ENCODE measurements at places on chromosomes 2 and 18.

DNA sequence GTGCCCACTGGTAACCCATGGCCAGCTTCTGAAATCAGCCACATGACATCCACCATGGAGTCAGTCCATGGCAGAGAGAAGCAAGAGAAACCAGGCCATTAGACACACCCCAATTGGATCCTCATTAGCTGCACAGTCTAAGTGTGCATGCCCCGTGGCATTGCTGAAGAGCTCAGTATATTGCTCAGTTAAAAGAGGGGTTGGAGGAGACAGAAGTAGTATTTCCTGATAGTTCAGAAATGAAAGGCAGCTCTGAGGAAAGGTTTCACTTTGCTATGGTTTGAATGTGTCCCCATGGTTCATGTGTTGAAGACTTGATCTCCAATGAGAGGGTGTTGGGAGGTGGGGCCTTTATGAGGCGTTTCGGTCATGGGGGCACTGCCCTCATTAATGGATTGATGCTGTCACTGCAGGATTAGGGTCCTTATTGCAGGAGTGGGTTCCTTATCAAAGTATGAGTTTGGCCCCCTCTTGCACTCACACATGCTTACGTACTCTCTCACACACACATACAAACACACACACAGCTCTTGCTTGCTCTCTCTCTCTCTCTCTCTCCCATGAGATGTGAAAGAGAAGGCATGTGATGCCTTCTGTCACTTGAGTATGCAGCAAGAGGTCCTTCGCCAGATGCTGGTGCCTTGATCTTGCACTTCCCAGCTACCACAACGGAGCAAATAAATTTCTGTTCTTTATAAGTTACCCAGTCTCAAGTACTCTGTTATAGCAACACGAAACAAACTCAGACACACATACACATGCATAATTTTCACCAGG is 58.0 kb downstream of the TMEM163 start:
- no peak for DNase-seq

DNA sequence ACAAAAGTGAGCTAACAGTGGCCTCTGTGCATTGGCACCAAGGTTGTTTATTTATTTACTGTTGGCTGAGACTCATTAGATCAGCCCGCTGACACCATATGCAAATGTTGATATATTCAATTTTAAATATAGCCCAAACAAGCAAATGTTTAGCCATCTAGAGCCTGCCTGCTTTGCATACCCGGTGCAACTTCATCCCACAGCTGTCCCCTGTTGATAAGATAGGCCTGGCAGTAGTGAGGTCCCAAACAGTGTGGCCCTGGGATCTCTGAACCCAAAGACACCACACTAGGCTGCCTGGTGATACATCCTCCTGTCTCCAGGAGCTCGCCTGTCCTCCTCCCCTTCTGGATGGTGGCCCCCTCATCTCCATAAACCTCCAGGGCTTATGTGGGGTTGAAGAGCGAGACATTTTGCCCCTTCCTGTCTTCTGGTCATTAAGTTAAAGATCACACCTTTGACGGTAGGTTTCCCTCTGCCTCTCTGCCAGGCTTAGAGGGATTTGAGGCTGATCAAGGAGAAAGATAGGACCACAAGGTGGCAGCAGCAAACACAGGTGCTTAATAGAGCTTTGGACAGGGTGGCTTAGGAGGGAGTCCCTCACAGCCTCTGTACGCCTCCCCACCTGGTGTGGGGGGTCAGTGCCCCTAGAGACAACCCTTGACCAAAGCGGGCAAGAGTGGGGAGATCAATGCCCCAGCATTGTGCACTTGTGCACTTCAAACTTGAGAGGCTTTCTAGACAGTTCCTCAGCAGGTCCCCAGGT is 23.7 kb upstream of the MYO5B start:
- DNase-seq, result no peak

DNA sequence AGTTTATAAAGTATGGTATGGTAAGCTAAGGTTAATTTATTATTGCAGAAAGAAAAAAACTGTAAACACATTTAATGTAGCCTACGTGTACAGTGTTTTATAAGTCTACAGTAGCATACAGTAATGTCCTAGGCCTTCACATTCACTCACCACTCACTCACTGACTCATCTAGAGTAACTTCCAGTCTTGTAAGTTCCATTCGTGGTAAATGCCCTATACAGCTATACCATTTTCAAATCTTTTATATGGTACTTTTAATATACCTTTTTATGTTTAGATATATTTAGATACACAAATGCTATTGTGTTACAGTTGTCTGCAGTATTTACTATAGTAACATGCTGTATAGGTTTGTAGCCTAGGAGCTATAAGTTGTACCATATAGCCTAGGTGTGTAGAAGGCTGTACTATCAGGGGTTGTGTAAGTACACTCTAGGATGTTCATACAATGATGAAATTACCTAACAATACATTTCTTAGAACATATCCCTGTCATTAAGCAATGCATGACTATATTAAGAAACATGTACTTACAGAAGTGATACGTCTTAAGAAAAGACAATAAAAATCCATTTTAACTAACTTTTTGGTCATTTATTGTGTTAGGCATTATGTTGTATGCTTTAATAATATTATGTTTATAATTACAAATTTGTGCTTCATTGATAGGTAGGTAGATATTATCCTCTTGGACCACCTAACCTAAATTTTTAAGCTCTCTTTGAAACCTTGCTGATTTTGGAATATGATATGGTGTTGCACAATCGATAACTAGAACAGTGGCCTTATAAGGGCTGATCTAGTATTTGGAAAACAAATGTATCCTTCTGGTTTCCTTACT is 51.9 kb downstream of the VRK2 start:
- DNase-seq, result no peak

- no peak for DNase-seq
Measured at GRCh38 chr18:8424481-8424880, 184.8 kb upstream of the RAB12 start.

DNA sequence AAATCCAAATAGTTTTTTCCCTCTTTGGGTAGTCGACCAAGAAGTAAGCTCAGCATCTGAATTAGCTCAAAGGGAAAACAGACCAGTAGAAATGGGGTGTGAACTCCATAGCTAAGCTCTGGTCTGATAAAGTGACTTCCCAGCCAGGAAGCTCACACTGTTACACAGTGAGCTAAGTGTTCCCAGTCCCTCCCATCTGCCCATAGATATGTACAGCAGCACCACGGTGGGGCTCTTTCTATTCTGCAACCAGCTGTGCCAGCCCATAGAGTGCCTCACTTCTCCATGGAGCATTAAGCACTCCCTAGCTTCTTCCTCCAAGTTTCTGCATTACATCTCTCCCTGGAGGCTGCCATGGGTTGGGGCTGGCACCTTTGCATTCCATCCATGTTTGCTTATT is 27.6 kb upstream of the NEMP2 start:
- no peak for DNase-seq

DNA sequence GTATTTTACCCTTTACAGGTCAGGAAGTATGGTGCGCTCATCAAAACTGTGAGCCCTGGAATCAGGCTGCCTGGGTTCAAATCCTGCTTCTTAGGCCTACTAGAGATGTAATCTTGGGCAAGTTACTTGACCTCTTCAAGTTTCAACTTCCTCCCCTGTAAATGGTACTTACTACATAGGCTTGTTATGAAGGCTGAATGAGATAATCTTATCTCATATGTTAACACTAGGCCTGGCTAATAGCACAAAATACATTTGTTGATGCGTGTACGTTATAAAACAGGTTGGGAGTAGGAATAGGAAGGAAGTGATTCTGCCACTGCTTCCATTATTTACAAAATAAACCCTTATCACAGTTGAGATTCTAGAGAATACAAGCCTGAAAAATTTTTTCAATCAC is 1.7 kb upstream of the RFTN2 start:
- DNase-seq, result no peak

GRCh38 chr18:45110577-45111501 is 430.2 kb downstream of the SETBP1 start:
- DNase-seq, result no peak

- no peak for DNase-seq
Measured at GRCh38 chr2:196891136-196891535, 35.4 kb downstream of the PGAP1 start.

- DNase-seq, result no peak
Measured at GRCh38 chr2:121398853-121399252, 113.9 kb upstream of the TFCP2L1 start.

DNA sequence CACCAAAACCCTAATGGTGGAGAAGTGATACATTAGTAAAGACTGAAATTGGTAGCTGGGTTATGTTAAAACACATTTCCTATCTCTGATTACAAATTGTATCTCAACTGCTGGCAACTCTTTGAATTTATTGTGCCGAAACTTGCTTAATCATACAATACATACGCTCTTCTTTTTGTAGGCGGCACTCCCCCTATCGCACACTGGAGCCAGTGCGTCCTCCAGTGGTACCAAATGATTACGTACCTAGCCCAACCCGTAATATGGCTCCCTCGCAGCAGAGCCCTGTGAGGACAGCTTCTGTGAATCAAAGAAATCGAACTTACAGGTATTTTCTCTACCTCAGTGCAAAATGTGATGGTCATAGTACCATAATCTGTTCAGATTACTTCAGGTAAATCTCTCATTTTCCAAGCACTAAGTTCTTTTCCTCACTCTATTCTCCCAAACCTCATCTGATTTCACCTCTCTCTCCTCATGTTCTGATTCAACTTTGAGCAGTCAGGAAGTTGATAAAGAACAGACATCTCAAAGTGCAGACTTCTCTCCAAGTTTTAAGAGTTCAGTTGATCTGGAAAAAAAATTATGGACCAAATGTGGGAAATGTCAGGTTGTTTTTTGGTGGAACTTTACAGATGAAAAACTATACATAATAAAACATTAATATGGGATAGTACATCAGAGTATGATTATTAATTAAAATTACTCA is 66.5 kb downstream of the ABI2 start:
- no peak for DNase-seq

GRCh38 chr2:100070078-100070477 is 72.3 kb downstream of the AFF3 start:
- DNase-seq, result no peak

DNA sequence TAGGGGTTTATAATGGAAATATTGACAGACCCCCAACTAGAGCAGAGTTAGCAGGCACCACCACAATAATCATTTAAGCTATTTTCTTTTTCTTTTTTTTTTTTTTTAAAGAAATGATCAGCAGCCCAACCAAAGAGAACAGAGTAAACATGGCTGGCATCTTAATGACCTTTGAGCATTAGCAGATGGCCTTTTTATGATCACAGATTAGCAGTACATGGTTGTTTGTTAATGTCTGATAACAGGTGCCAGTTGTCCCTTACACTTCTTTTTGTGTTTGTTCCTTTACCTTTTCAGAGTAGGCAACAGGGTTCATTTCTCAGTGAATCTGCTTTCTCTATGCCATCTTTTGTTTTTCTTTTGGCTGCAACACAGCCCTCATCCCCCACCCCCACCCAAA is 747.0 kb downstream of the BCL11A start:
- DNase-seq, result no peak

- DNase-seq, result no peak
Measured at GRCh38 chr2:102000813-102001766, 9.3 kb downstream of the IL1R2 start.

GRCh38 chr18:46555724-46556123 is 101.3 kb downstream of the LOXHD1 start:
- no peak for DNase-seq

DNA sequence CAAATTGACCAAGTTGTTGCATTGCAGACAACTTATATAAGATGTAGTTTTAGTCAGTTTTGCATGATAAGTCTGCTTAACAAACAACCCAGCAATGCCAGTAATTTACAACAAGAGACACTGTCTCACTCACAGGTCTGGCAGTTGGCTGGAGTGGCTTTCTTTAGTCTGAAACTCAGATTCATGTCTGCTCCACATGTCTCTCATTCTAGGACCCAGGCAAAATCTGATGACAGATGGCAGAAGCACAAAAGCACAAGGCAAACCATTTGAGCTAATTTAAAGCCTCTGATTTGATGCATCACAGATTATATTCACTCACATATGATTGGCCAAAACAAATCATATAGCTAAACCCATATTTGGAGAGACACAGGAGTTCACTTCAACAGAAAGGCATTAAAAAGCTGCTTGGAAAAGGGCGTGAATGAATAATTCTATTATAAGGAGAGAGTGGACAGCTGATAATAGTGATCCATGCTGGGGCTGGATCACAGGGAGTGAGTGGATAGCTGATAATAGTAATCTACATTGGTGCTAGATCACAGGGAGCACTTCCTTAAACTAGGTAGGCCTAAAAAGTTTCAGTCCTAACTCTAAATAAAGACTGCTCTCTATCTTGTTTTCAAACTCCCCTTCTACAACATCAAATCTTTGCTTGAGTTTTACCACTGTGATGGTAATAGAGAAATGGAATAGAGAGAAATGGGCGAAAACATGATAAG is 593.2 kb upstream of the ZNF804A start:
- DNase-seq, result no peak

DNA sequence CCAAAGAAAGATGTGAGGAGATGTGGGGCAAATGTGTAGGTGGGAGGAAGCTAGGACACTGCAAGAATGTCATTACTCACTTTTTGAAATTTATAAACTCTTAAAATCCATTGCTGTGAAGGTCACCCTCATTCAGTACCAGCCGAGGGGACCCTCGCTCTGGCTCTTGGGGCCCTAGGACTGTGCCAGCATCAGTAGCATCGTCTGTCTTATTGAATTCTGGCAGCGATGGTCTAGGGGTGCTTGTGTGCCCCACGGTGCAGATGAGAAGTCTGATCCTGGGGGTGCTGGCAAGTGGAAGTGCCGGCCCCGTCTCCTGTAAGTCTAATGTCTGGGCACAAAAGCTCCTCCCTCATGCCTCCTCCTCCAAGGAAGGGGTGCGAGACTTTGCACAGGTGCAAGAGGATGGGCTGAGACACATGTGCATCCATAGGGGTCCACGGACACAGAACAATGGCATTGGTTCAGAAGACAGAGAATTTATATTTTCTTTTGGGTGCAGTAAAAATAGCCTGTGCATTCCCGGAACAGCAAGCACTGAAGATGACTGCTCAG is 266.7 kb upstream of the HDAC4 start:
- DNase-seq, result no peak

GRCh38 chr2:10909996-10910341 is 1.8 kb upstream of the KCNF1 start:
- DNase-seq, result peak; percentile 21

- DNase-seq, result no peak
Measured at GRCh38 chr2:96082211-96083063, 33.9 kb downstream of the ADRA2B start.

GRCh38 chr2:229553091-229553490 is 161.3 kb downstream of the DNER start:
- DNase-seq, result no peak

GRCh38 chr18:55582325-55582724 is 5.7 kb downstream of the TCF4 start:
- no peak for DNase-seq

DNA sequence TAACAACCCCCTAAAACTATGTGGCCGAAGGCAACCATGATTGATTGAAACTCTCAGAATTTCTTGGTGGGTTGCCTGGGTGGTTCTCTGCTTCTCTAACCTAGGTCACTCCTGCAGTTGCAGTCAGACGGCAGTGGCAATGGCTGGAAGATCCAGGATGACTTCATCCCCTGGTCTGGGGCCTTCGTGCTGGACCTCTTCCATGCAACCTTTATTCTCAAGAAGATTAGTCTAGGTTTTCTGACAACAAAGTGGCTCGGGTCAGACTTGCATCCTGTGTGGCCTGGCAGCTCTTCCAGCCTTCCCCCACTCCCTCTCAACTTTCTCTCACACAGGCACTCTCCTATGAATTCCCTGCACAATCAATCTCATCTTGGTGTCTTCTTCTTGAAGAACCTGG is 76.4 kb downstream of the METTL4 start:
- DNase-seq, result no peak
